ENCODE measurements at places on chromosomes 6 and 20.

GRCh38 chr6:946546-946945, 253.6 kb upstream of the EXOC2 start:
- DNase-seq = no peak

- no peak for DNase-seq
Observed at GRCh38 chr6:66396145-66396544, 689.1 kb upstream of the EYS start.

GRCh38 chr20:53692465-53693067, 98.9 kb upstream of the ZNF217 start:
- DNase-seq = peak; percentile 41

DNA sequence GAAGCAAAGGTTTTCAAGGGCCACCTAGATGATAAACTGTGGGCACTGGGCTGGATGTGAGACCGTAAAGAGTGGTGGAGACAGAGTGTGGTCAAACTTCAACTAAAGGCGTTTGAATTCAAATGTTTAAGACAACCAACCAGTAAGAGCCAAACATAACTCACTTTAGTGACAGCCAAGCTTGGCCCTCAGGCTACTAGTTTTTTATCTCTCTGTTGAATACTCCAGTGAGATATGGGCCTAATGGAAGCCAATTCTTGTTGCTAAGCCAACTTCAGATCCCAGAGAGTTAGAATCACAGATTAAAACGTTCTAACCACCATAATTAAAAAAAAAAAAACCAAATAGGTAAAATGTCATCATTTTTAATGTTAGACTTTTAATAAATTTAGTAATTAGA, 57.3 kb downstream of the TRMT6 start:
- DNase-seq = no peak

GRCh38 chr20:31515775-31516107, 1.5 kb downstream of the HM13 start:
- peak; percentile 16 for DNase-seq

DNA sequence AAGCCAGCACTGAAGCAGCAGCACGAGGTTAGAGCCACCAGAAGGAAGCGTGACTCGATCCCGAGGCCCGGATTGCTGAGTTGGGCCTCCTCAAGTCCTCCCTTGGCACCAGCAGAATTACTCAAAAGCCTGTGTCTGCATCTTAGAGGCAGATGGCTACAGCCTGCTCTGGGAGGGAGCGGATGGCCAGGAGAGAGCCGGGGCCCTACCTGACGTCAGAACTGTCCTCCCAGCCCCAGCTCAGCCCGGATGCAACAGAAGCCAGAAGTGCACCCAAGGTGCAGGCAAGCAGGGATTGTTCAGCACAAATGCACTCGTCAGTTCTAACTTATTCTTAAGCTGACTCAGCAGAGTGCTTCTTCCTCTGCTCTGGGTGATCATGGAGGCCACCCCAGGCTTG, 155.5 kb upstream of the RPS6KA2 start:
- DNase-seq = no peak

- DNase-seq = no peak
Observed at GRCh38 chr6:166600931-166601330, 14.5 kb upstream of the RAMACL start.

DNA sequence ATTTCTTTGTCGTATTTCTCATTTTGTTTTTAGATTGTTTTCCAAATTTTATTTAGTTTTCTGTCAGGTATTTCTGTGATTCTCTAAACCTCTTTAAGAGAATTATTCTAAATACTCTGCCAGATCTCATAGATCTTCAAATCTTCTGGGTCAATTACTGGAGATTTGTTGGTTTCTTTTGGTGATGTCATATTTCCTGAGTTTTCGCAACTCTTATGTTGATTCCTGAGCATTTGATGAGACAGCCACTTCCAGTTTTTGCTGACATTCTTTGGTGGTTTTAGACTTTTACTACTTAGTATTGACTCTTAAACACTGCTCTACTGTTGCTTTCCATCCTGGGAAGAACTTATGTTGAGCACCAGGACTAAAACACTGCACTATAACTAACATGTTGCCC, 21.9 kb downstream of the ADGB start:
- no peak for DNase-seq

DNA sequence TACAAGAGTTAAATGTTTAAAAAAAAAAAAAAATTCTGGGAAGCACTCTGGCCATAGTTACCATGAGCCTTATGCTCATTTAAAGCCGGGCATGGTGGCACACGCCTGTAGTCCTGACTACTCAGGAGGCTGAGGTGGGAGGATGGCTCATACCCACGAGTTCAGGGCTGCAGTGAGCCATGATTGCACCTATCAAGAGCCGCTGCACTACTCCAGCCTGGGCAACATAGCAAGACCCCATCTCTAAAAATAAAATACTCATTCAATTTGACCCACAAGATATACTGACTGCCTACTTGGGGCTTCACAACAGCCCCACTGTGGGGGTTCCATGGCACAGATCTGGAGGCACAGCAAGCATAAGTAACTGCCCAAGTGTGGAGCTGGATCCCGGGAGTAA, 112.0 kb upstream of the NFATC2 start:
- DNase-seq = no peak
